ENCODE measurements at places on chromosomes 4 and X.

GRCh38 chr4:78247536-78248285 lies 190.6 kb downstream of the FRAS1 start:
- DNase-seq: no peak

- no peak for DNase-seq
These were observed 18.3 kb downstream of the NLGN3 start for GRCh38 chrX:71162981-71163380.

- no peak for DNase-seq
These were observed 72.3 kb upstream of the ZNF518B start for GRCh38 chr4:10529291-10530136.

DNA sequence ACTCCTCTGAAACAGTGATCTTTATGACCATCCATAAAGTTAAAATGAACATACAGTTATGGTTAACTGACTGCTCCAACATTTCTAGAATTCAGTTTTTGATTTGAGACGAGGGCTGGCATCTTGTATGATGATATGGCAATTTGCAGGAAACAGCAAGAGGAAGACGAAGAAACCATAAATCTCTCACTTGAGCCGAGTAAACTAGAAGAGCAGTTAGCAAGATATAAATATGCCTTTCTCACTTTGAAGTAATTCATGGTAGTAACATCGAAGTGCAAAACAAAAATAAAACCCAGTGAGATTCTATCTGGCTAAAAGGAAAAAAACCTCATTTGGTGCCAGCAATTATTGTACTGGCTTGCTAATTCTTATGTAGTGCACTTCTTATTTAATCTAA lies 139.0 kb upstream of the SPRY1 start:
- DNase-seq: no peak

DNA sequence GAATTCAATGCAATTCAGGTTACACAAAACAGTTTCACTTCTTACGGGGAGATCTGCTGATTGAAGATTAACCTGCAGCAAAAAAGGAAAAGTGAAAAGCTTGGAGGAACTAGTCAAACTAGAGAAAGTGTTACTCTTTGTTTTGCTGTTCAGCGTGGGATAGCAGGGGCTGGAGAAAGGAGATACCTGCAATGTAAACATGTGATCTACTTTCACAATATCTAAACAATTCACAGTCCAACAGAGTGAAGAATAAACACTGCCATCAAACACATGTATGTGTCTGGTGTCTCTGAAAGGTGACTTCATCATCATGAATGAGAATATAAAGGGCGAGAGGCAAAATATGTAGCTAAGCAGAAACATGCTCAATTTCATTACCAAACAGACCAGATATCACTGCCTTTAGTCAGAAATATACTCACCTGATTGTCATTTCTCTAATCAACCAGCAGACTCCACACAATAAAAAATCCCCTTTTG lies 26.4 kb downstream of the NIPAL1 start:
- DNase-seq: no peak

- no peak for DNase-seq
These were observed 110.7 kb downstream of the GNL3L start for GRCh38 chrX:54640736-54641135.

GRCh38 chrX:96372313-96373046 lies 312.2 kb upstream of the DIAPH2 start:
- peak; percentile 0 for DNase-seq

DNA sequence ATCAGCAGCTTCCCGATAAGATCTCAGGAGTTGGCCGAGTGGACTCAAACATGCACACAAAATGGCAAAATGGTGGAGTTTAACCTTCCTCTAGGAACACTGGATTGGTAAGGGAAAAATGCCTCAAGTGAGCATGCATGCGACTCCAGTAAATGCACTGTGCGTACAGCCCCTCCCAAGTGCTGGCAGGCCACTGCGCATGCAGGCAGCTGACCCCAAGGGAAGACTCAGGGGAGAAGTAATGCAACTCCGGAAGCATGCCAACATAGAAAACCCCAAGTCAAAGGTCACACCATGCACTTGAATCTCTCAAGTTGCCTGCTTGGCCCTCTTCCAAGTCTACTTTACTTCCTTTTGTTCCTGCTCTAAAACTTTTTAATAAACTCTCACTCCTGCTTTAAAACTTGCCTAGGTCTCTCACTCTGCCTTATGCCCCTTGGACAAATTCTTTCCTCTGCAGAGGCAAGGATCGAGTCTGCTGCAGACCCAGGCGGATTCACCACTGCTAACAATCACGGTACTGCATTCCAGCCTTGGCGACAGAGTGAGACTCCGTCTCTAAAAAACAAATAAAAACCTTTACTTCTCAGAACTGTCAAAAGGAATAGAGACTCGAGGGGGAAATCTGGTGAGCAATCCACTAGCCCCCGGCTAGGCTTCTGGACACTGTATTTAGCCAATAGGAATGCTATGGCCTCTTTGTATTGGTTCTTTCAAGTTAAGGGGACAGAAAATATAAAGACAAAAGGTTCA lies 33.5 kb downstream of the NYX start:
- no peak for DNase-seq

DNA sequence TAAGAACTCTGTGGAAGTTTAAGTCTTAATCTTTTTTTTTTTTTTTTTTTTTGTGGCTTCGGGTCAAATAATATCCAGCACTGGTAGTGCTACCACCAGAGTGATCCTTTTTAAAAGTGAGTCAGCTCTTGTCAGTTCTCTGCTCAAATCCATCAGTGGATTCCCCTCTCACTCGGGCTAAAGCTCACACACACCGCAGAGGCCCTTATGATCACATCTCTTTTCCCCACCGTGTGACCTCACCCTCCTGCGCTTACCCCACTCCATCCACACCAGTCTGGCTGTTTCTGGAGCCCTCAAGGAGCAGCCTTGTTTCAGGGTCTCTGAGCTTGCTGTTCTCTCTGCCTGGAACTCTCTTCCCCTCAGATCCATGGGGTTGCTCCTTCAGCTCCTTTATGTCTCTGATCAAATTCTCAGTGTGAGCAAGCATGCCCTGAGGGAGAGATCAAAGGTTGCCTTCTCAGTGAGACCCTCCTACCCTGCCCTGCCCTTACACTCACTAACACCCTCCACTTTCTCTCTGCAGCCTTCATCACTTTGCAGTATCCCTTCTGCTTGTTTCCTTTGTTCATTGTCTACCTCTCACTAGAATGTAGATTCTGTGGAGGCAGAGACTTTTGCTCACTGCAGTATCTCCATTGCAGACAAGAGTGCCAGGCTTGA lies 19.8 kb upstream of the BEND4 start:
- no peak for DNase-seq
